ENCODE measurements at places on chromosomes 1 and 21.

DNA sequence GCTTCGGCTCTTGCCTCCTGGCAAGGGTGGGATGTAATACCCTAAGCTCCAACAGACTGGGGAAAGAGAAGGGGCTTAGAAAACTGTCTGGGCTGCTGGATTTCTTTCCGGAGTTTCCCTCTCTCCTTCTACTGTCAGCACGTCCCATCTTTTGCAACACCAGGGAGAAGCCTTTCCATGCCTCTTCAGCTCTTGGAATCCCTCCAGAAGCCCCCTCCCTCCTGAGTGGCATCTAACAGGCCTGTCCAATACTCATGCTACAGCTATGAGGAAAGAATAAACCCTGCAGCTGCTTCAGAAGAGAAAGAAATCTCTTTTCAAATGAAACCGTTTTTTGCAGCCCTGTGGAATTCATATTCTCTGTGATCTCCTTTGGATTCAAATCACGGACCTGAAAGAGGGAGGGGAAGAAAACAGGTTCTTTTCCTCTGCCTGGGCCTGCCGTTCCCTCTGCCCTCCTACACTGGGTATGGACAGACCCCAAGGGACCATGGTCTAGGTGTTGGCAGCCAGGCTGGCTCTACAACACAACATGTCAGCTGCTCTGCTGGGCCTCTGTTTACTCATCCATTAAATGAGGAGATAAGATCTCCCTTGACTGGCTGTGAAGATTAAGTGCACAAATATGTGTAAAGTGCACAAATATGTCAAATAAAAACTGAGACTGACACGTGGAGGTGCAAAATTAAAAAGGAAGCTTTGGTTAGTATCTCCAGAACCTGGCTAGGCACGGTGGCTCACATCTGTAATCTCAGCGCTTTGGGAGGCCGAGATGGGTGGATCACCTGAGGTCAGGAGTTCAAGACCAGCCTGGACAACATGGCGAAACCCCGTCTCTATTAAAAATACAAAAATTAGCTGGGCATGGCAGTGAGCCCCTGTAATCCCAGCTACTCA lies 6.0 kb upstream of the CAPN2 start:
- DNase-seq = peak; percentile 97

DNA sequence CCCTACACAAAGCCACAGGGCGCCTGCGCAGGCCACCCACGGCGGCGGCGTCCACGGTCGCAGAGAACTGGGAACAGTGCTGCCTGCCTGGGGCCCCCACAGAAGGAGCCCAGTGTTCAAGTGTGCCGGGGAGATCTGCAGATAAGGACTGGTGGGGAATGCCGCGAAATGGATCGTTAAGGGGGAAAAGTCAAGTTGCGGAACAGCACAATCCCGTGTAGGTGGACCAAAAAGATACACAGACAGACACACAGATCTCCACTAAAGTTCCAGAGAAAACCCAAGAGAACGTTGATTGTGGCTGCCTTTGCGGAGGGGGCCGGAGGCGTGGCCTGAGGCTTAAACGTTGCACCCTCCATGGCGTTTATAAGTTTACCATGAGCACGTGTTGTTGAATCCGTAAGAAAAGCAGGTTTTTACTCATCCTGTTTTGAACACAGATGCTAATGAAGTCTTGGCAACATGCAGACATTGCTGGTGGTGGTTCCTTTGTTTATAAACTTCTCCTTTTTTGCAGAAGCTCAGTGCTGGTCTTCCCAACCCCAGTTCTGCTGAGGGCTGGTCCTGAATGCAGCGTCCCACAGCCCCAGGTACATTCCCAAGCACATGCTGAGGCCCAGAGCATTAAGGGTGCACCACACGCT lies 4.1 kb downstream of the SPATC1L start:
- DNase-seq = no peak

GRCh38 chr21:22225299-22225698 lies 1227.1 kb downstream of the NCAM2 start:
- DNase-seq = peak; percentile 49

GRCh38 chr1:238778113-238778512 lies 608.3 kb upstream of the CHRM3 start:
- DNase-seq = no peak

- no peak for DNase-seq
Measured at GRCh38 chr1:111505641-111506119, 2.2 kb upstream of the ADORA3 start.

- DNase-seq = no peak
Measured at GRCh38 chr1:214419650-214420049, 131.8 kb downstream of the PTPN14 start.

GRCh38 chr1:227092069-227092468 lies 152.0 kb downstream of the COQ8A start:
- no peak for DNase-seq

GRCh38 chr1:43272161-43272560 lies 2.4 kb downstream of the TMEM125 start:
- DNase-seq = no peak

DNA sequence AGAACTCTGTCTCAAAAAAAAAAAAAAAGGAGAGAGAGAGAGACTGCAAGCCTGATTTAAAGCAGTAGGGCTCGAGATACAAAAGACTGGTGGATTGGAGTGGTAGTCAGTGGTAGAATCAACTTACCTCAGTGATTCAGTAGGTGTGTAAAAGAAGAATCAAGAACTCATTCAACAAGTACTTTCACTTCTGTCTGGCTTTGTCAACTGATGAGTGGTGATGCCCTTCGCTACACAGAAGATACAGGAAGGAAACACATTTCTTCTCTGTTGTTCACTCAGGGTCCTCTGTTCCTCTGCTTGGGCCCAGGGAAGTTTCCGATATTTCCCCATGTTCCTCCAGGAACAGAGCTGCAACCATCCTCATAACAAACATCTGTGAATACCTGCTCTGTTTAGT lies 68.6 kb upstream of the COG2 start:
- no peak for DNase-seq

DNA sequence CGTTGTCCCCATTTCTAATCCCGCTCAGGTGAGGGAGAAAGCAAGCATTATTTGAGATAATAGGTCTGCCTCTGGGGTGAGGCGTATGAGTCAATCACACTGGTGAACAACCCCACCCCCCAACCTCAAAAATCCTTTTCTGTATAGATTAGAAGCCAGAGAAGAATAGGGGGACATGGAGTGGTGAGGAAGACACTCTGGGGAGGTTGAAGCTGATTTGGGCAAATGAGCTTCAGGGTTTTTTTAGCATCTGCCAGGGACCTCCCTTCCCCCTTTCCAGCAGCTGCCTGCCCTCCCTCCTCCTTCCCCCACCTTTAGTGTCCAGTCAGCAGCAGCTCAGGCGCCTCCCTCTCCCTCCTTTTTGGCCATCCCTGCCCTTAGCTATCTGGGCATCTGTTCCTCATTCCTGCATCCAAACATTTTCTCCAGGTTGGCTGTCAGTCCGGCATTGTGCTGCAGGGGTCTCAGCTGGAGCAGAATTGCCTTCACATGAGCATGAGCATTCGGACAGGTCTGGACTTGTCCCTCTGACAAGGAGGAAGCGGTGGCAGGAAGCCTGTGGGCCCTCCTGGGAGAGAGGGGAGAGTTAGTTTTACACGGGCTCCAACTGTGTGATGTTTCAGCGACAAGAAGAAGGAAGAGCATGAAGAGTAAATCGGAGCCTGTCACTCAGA lies 30.8 kb upstream of the PTGFRN start:
- DNase-seq = peak; percentile 89

- DNase-seq = no peak
Measured at GRCh38 chr1:21608798-21609197, 60.4 kb downstream of the RAP1GAP start.

DNA sequence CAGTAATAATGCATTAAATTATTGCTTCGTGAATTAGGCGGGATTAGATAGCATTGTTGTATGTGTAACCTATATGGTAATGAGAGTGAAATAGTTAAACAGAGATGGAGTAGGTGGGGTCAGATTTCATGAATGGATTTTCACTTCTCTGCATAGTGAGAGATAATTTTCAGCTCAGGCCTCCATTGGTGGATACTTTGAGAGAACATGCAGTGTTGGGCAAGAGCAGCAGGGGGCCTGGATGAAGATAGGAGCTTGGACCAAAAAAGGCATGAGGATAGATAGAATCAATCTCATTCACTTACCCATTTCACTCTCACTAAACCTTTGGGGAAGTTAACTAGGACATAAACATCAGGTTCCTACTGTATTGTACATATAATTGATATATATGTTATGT lies 39.5 kb upstream of the C1orf87 start:
- DNase-seq = no peak

GRCh38 chr1:12244078-12244477 lies 14.2 kb downstream of the VPS13D start:
- DNase-seq = peak; percentile 9

DNA sequence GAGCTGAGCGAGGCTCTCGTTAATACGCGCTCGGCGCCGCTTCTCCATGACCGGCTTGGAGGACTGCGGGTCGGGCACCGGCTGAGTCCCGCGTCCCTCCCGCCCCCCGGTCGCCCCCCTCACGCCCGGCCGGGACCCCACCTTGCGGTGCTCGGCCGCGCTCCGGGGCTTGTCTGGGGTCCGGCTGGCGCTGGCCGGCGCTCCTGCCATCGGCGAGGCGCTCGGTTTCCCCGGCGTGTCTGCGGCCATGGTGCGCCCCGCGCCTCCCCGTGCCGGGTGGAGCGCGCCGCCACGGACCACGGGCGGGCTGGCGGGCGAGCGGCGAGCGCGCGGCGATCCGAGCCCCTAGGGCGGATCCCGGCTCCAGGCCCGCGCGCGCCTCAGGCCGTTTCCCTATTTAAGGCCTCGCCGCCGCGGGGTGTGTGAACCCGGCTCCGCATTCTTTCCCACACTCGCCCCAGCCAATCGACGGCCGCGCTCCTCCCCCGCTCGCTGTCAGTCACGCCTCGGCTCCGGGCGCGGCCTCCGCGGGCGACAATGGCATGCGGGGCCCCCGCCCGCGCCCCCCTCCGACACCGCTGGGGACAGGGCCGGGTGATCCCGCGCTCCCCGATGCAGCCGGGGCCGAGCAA lies at the start of gene HES4:
TSS of gene HES4 (minus strand) at position 373 of the 632 bp plus-strand sequence. CDS start at position 249, 124 bp downstream.
- DNase-seq = peak; percentile 97

GRCh38 chr1:236143104-236143948 lies 987 bp downstream of the GPR137B start:
- DNase-seq = peak; percentile 42

DNA sequence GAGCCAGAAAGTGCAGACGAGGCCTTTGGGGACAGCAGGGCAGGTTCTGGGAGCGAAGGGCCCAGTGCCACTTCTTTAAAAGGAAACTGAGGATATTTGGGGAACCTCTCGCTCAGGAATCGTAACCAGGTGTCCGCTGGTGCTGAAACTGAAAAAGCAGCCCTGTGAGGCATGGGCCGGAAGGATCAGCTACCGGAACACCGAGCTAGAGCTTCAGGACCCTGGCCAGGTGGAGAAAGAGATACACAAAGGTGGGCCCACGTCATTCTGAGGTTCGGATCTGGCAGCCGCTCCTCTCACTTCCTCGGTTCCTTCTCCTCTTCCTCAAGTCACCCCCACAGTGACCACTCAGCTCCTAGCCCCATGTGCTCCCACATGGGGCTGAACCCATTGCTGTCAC lies 18.1 kb downstream of the MX2 start:
- no peak for DNase-seq

DNA sequence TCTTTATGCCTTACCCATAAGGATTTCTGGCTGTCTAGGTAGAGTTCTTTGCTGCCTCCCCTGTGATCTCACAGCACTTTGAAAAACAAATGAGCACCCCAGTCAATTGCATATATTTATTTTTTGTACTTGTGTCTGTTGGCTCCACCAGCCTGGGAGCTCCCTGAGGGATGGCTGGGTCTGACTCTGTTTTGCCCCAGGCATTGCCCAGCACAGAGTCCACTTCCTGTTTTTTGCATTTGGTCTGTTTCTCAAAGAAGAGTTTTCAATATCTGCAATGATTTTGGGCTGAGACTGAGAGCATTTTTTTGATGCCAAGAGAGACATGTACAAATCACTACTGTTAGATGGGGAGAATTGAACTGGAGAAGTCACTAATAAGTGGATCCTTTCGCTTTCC lies 125.0 kb downstream of the FOXD2 start:
- DNase-seq = no peak

GRCh38 chr1:217004776-217005436 lies 281.7 kb upstream of the ESRRG start:
- DNase-seq = no peak

DNA sequence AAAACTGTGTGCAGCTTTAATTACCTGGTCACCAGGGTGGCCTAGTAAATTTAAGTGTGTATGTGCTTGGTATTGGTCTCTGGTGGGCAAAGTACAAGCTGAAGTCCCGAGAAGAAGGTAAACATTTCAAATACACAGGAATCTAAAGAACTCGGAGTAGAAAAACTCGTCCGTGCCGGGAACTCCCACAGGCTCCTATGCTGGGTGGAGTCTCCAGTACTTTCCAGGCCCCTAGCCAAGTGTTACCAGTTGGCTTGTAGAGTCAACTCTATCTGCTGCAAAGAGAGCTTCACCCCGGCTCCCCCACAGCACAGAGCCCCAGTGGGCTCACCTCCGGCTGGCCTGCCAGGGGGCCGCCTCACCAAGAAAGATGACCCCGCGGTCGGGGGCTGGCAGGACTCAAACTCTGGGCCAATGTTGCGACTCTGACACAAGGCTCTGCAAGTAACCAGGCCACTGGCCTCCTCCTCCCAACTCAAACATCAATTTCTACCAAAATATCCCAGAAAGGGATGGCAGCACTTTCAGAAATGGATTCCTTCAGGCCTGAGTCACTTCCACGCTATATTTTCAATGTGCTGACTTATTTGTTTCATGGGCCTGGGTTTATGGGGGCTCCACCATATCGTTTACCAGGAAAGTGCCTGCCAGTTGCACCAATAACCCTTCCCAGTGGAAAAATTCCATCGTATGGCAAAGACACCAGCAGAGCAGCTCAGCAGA lies 73.9 kb downstream of the SLC66A1 start:
- peak; percentile 85 for DNase-seq

- peak; percentile 2 for DNase-seq
Measured at GRCh38 chr21:27954543-27955165, 987.8 kb upstream of the ADAMTS5 start.

- DNase-seq = no peak
Measured at GRCh38 chr1:172397221-172397620, 23.3 kb upstream of the C1orf105 start.

- DNase-seq = peak; percentile 22
Measured at GRCh38 chr21:39562791-39563770, 49.7 kb upstream of the B3GALT5 start.

DNA sequence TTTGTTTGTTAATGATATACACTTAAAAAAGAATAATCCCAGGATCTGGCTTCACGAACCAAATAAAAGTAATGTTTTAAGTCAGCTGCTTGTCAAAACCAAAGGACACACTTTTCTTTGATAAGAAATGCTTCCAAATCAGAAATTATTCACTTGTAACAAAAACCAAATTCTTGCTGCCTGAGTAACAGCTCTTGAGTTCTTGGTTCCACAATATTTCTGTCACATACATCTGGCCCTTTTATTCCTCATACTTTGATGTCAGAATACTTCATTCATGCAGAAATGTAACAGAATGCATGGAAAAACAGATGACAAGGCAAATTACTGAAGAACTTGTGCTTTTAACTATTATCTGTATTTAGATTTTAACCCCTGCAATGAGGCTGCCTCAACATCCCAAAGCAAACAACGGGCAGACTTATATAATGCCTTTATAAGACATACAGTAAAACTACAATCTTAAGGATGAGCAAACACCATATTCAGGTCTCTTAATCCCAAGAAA lies 1.5 kb downstream of the VAMP4 start:
- no peak for DNase-seq
